SIG-M5 (cell line): ENCODE measurements at places on chromosomes 2 and 18.

DNA sequence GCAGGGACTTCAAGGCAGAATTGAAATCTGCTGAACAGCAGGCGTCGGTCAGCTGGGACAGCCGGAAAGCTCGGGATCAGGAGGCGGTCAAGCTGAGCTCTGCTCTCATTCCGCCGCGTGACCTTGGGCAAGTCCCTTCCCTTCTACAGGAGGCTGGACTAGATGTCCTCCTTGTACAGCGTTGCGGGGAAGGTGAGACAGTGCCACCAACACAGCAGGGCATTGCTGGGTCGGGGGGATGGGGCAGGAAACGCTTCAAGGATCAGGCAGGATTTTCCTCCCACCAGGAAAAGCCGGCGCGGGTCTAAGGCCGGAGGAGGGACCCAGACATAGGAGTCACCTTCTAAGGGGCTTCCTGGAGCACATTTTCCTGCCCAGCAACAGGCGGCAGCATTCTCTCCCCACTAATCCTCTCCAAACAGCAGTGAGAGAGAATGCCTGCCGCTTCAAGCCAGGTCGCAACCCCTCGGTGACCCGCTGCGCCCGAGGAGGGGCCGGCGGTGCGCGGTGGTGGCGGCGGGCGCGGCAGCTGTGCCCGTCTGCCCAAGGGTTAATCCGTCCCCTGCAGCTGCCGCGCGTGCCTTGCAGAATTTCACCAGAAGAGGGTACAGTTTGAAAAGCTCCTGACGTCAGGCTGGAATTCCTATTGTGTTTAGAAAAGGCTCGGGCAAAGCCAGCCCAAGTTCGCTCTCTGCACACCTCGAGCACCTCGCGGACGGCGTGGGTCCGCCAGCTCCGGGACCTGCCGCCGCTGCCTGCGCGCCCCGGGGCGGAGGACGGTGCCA lies at the start of gene KCNF1:
Gene KCNF1 (plus strand): TSS at position 644 of the 785 bp plus-strand sequence. CDS start 493 bp downstream, outside the sequence.
- no peak for DNase-seq

DNA sequence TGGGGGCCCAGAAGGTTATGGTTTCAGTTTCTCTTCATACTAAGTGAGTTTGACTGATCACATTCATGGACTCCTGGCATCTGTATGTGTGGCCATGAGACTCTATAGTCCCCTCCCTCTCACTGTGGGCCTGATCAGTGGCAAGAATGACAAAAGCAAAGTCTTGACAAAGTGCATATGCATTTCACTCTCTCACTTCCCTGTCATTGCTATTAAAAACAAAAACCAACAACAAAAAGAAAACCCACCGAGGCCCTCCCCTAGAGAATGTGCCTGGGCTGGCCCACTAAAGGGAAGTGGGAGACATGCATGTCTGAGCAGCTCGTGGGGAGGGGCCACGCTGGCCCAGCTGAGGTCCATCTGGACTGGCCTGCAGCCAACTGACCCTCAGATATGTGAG lies 600.1 kb upstream of the RAB6C start:
- DNase-seq = no peak

GRCh38 chr18:77086656-77087392 lies 45.8 kb downstream of the MBP start:
- DNase-seq = no peak

DNA sequence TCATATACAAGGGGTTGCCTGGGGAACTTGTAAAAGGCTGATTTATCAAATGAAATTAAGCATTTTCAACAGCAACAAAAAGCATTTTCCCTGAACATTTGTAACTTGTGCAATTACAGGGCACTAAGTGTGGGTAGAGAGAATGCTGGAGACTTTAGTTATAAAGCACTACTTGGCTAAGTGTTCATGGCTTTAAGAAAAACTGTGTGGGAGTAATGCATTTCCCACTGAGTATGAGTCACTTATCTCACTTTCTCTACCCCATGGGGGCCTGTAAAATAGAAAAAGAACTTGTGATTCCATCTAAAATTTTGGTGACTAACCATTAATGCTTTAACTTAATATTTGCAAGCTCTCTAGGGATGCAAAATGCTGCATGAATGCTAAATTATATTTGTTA lies 193.4 kb downstream of the CCDC102B start:
- DNase-seq = no peak

DNA sequence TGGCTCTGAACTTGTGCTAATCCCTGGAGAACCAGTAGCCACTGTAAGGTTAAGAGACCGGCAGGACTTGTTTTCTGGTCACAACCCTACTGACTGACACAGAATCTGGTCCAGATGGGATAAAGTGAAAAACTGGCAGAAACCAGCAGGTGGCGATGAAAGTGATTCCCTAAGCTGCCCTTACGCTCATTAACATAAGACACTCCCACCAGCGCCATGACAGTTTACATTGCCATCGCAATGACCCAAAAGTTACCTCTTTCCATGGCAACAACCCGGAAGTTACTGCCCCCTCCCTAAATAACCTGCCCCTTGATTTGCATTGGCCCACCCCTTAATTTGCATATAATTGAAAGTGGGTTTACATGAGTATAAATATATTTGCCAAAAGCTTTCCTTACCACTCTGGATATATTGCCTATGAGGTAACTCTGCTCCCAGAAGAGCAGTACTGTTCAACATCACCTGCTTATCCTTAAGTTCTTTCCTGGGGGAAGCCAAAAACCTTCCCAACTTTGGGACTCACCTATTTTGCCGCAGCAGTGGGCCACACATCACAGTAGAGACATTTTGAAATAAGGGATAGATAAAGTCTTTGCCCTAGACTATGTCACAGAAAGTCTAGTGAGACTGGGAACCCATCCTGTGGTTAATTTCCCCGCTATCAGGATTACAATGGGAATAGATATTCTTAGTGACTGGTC lies 35.8 kb upstream of the AFF3 start:
- peak; percentile 29 for DNase-seq

GRCh38 chr2:134169788-134170187 lies 84.1 kb upstream of the MGAT5 start:
- no peak for DNase-seq

DNA sequence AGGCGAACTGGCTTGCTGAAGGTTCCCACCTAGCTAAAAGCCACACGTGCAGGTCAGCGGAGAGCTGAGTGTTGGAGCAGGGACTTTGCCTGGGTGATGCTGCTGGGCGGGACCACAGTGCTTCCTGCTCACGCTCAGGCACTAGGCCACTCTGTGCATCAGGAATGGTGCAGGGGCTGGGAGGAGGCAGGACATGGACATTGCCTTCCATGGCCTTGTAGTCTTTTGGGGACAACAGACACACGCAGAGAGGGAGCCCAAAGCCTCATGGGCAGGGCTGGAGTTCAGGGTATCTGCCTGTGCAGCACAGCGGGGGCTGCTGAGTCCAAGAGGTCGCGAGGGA lies 207.2 kb downstream of the ZBTB7C start:
- DNase-seq = no peak

GRCh38 chr2:213185147-213185822 lies 33.9 kb upstream of the IKZF2 start:
- DNase-seq = no peak

DNA sequence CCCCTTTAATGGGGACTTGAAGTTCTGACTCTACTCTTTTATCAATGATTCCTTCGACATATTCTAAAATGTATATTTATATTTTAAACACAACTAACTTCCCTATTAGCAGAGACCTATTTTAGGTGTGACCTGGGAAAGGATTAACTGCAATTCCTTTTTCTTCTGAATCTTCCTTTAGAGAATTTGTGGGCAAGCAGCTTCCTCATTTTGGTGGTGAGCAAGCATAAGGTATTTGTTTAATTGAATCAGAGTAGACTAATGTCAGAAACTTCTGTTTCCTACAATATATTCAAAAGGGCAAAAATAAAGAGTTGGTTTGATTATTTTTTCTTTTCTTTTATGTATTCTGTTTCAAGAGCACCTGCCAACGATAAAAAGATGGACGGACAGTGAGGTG lies 237.0 kb downstream of the IKZF2 start:
- DNase-seq = no peak

DNA sequence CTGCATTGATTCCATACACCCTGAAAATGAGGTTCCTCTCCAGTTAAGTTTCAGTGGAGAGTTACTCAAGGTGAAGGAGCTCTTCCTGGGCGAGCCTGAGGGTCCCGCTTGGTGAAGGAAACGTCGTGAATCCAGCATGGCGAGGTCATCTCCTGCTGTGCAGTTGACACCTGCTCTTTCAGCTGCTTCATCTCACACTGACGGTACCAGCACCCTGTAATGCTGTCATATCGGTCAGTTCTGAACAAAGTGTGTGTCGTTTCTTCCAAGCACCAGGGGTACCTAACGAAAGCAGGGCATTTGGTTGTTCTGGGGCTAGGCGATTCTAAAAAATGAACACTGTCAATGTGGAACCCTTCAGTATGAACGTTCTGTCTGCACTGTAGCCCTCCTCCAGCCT lies 52.6 kb downstream of the ITGB1BP1 start:
- DNase-seq = no peak

GRCh38 chr2:145029873-145030272 lies 510.0 kb upstream of the ZEB2 start:
- DNase-seq = no peak

- DNase-seq = no peak
Observed at GRCh38 chr2:141508806-141509595, 621.8 kb downstream of the LRP1B start.

GRCh38 chr18:80223581-80224148 lies 23.6 kb downstream of the PARD6G start:
- no peak for DNase-seq

- no peak for DNase-seq
Observed at GRCh38 chr18:55893948-55894347, 306.0 kb upstream of the TCF4 start.

DNA sequence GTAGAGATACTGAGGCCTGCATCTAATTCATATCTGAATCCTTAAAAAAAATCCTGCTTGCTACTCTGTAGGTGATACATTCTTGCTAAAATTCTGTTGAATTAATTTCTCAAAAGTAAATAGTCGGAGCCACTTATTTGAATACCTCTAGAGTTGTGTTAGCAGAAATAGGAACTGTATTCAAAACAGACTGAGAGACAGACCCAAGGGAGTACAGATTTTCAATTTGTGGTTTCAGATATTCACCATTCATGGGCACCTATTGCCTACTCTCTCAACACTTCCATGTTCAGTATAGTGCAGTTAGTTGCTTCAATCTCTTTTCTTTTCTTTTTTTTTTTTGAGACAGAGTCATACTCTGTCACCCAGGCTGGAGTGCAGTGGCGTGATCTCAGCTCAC lies 46.6 kb upstream of the CTLA4 start:
- no peak for DNase-seq

DNA sequence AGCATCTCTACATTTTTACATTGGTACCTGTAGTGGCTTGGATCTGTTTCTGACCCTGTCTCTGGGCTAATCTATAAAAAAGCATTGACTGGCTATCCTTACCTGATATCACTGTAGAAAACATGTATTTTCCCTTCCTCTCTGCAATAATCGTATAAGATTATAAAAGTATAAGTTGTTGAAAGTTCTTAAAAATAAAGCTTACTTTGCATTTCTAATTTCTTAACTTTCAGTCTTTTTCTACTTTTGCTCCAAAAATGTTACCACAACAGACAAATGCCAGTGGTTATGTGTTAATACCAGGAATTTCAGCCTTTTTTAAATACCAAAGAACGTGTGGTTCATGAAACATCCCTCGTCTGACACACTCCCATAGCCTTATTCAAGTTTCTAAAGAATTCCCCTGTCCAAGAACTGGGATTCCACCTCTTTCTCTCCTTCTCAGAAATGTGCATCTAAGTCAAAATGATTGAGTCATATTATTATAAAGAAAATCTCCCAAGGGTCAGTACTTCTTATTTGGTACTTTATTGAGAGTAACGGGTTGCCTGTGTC lies 28.5 kb upstream of the ACKR3 start:
- no peak for DNase-seq

GRCh38 chr2:19158896-19159295 lies 199.5 kb downstream of the OSR1 start:
- DNase-seq = no peak

- no peak for DNase-seq
Observed at GRCh38 chr2:111155610-111156009, 34.9 kb downstream of the BCL2L11 start.

GRCh38 chr2:176161825-176162626 lies 4.9 kb downstream of the HOXD3 start:
- no peak for DNase-seq

DNA sequence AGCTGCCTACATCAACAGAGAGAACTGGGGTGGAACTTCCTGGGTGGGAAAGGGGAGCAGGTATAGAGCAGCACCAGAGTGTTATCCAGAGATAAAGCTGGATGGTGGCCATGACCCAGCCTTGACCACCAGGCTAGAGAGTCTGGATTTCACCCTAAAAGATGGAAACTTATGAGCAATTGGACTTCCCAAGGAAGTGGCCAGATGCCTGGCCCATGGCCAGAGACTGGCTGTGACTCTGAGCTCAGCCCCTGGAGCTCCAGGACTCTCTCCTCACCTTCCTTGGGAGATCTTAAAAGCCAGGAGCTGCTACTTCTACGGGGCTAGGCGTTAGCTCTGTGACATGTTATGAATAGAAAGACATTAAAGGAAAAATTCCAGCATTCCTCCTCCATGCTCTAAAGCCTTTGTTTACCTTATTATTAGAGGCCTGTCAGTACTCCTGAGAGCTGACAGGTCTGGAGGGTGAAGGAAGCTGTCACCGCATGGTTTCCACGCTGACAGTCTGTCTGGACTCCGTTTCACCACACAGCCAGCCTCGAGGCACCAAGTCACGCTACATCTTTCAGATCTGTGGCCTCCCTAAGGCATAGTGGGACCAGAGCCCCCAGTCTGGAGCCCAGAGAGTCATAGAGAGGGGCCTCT lies 260.0 kb upstream of the SIX2 start:
- DNase-seq = no peak

DNA sequence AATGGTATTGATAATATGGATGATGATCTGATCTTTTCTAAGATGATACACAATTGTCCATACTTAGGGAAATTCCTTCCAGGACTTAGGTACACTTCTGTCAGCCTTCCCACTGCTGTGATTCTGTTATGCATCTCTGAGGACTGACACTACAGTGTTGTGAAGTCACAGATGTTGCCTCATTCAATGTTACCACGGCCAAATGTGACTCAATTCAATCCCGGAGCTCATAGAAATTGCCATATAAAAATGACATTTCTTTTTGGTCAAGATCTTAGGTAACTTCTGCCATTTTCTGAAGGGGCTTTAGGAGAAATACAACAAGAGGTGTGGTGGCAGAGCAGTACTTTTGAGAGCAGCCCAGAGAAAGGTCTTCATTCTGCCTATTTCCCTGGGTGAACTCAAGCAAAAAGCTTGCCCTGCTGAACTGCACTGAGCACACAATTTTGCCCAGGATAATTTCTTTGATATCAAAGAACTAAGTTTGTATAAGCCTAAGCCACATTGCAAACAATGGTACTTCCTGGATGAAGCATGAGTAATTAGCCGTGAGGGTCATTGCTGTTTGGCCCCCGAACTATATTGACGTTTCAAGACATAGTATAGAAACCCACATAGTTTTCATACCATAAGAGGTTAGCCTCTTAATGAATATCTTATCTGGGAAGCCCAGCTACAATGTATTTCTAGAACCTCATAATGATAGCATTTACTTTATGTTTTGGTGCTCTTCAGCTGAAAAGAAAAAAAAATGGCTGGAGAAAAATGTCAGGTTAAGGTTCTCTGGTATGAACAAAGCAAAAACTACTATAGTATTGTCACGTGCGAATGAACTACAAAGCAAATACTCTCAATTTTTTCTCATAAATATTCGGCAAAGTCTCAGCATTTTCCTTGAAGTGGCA lies 437.4 kb downstream of the MEIS1 start:
- DNase-seq = no peak
